B cell (primary cell): ENCODE measurements at places on chromosomes 3 and 15. TPM values are rescaled to one million over a fixed set of nuclear protein-coding genes. Genes with fewer than 3 reads are reported as not detected.

TUSC7 gene
- total RNA-seq, result not detected in 2 replicates

- DNase-seq, result no peak
Observed at GRCh38 chr3:94336046-94336753, 273.3 kb downstream of the NSUN3 start.

DNA sequence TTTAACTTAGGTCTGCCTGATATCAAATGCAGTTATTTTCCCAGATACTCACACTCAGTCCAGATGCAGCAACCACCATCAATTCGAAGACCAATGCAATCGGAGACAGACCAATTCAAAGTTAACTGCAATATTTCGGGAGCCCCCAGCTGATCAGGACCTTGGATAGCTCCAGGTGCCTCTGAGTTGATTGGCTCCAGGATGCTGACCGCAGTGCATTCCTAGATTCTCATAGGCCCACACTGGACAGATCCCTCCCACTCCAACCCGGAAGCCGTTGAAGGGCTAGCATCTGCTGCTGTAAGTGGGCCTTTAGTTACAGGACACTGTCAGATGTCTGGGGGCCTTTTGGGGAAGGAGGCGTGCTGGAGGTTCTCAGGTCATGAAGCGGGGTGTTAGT, 89.5 kb upstream of the ATP2B2 start:
- DNase-seq, result peak; percentile 27

DAZL gene
- 0.27 TPM in 1 of 2 replicates, not detected in the other for total RNA-seq

OR5K2 gene
- total RNA-seq, result not detected in 2 replicates

DNA sequence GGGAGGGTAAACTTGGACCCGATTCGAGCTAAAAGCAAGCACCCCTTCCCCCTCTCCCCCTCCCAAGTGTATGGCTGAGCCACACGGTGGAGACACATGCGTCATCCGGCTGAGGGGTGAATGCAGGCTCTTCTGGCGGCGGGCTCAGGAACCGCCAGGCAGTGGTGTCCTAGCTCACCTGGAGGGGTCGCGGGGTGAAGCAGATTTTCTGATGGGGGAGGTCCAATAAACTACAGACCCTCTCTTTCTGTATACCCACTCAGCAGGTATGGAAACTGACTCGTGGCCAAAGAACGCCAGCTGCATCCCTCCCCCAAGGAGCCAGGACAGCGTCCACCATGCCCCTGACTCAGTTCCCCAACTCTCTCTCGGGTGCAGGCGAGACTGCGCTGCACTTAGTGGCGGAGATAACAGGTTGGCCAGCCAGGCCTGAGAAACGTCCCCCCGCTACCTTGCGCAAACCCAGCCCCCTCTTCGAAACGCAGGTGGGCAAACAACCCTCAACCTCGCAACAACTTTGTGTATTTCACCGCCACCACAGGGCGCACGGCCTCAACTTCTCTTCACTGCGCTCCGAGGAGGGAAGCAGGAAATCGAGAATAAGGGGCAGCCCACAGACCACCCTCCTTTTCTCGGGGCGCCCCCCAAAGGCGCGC, 1.3 kb downstream of the MAGI1 start:
- DNase-seq, result no peak

- no peak for DNase-seq
Observed at GRCh38 chr3:29215948-29216347, 64.9 kb upstream of the RBMS3 start.

DNA sequence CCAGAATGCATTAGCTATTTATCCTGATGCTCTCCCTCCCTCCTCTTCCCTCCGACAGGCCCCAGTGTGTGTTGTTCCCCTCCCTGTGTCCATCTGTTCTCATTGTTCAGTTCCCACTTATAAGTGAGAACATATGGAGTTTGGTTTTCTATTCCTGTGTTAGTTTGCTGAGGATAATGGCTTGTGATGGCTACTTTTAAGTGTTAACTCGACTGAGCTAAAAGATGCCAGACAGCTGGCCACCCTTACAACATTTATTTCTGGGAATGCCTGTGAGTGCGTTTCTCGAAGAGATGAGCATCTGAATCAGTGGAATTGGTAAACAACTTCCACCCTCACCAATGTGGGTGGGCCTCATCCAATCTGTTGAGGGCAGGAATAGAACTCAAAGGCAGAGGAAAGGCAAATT, 24.7 kb upstream of the TM2D3 start:
- DNase-seq, result no peak

SEMA6D gene
- total RNA-seq, result not detected in 2 replicates

SLC6A1 gene
- total RNA-seq, result not detected in 2 replicates

DNA sequence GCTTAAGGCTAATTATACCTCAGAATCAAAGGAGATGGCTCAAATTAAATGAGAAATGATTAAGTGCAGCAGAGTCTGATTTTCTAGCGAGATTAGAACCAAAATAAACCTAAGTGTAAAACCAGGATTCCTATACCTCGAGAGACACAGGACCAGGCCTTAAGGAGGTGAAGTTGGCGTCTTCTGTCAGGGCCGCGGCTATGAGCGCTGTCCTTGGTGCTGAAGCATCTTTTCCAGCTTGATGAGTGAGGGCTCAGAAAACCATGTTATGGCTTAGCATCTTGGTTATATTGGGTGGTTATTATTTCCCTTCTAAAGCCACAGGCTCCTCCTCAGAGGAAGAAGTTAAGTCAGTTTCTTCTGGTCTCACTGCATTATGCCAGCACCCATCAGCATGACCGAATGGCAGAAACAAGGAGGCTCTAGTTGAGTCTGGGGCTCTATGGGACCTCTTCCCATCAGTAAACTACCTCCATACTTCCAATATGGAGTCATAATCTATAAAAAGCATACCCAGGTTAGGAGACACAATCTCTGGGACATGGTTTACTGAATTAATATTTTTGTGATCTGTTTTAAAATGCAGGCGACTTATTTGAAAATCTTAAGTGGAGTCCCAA, 120.1 kb upstream of the NMNAT3 start:
- no peak for DNase-seq

DNA sequence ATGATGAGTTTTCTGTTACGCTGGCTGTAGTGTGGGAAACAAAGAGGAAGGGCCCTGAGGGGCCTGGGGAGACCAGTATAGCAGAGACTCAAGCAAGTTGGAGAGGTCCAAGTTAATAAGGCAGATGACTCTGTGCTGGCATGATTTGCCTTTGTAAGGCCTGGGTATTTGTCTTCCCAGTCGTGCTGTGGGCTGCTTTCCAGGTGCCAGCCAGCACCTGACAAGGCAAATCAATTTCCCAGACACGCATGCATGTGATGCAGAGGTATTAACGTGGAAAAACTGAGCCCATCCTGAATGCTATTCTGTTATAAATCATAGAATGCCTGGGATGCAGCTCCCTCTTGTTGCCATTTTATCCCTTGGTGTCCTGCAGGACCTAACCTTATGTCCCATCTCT, 175.6 kb downstream of the MFSD1 start:
- DNase-seq, result no peak

- no peak for DNase-seq
Observed at GRCh38 chr3:20028905-20029331, 11.3 kb upstream of the KAT2B start.

DNA sequence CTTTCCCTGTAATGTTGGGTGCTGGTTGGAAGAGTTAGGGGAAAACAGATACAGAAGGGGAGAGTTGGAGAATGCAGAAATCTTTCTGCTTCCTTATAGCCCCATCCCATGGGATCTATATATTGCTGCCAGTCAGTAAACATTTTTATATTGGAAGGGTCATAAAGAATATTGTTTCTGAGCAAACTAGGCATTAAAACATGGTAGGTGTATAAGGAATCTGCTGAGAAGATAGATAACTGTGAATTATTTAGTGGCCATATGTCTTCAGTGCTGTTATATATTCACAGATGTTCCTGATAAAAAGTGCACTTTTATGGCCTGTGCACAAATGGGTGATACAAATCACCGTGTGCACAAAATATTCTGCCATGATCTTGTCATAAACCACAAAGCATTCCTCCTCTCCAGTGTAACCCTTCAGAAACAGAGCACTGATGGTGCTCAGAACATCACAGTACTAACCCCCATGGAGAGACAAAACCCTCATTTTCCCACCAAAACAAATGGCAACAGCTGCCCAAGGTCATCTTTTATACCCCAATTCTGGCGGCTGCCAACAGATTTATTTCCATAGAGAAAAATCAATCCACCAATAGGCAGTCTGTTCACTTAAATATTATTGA, 269.3 kb downstream of the SLC9A9 start:
- DNase-seq, result no peak

GRCh38 chr15:38253351-38253781, 730 bp downstream of the SPRED1 start:
- peak; percentile 43 for DNase-seq

RAD51 gene
- 1.9 and 2.0 TPM in 2 replicates for total RNA-seq
